Left ventricle myocardium inferior (tissue), 1 donor: ENCODE measurements at places on chromosomes 2 and 18.
A peak's percentile ranks its signal among the peaks of the same experiment; 100 is the strongest.

GRCh38 chr2:101961338-101962191 lies 30.2 kb upstream of the IL1R2 start:
- DNase-seq = peak; percentile 79

DNA sequence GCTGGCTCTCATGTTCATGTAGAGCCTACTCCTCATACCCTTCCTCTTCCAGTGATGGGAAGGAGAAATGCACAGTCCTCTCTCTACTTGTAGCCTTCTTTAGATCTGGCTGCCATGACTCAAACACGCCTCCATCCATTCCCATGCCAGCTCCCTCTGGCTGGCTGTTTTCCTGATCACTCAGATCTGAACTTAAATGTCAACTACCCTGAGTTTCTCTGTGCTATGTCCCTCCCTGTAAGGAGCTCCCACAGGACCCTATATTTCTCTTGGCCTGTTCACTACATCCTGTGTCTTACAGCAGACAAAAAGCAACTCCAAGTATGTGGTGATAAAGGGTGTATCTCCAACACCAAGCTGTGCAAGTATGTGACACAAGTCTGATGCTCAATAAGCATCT lies 152.4 kb downstream of the TCF4 start:
- no peak for DNase-seq

- DNase-seq = no peak
Observed at GRCh38 chr2:33287507-33288005, 188.9 kb upstream of the RASGRP3 start.

GRCh38 chr2:19675003-19675629 lies 226.7 kb downstream of the TTC32 start:
- DNase-seq = no peak
